ENCODE measurements at places on chromosomes 1 and 21. TPM values are rescaled to one million over a fixed set of nuclear protein-coding genes. Genes with fewer than 3 reads are reported as not detected.

Gene HCRTR1
- not detected for total RNA-seq

Gene NEGR1
- total RNA-seq = not detected

Gene CENPF
- total RNA-seq = 97.3 TPM

Gene SLC6A17
- 0.07 TPM for total RNA-seq

Gene AUNIP
- total RNA-seq = 10.1 TPM

Gene NLRP3
- total RNA-seq = 0.97 TPM

Gene WASF2
- 109 TPM for total RNA-seq

- no peak overlapping the region for H3K27ac ChIP-seq
- H3K27me3 ChIP-seq = no peaks in the 10 kb centered on the region
- H3K4me3 ChIP-seq = no peak overlapping the region
- peaks cover 22% of the 10 kb centered on the region for H3K4me1 ChIP-seq
These were observed 94.5 kb upstream of the ARTN start for GRCh38 chr1:43839056-43839455.

DNA sequence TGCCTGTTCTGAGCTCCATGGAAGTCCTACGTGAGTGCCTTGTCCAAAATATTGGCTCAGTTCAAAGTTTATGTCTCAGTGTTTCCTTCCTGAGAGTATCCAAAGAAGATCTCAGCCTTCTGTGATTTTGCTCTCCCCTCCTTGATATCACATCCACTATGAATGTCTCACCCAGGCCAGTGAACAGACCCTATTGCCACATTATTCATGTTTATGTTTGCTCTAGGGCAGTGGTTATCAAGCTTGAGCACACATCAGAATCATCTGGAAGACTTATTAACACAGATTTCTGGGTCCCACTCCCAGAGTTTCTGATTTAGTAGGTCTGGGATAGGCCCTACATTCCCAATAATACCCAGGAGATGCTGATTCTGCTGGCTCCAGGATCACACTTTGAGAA lies 145.0 kb upstream of the FGGY start:
- DNase-seq = no peak
- H3K27me3 ChIP-seq = no peaks in the 10 kb centered on the region
- no peak overlapping the region for H3K4me3 ChIP-seq
- H3K36me3 ChIP-seq = no peaks in the 10 kb centered on the region

- no peaks in the 10 kb centered on the region for H3K27me3 ChIP-seq
- DNase-seq = no peak
- no peaks in the 10 kb centered on the region for H3K36me3 ChIP-seq
- peaks cover 4% of the 10 kb centered on the region for H3K4me1 ChIP-seq
- no peak overlapping the region for H3K4me3 ChIP-seq
- H3K27ac ChIP-seq = no peak overlapping the region
These were observed 13.7 kb upstream of the EPS8L3 start for GRCh38 chr1:109777436-109777835.

DNA sequence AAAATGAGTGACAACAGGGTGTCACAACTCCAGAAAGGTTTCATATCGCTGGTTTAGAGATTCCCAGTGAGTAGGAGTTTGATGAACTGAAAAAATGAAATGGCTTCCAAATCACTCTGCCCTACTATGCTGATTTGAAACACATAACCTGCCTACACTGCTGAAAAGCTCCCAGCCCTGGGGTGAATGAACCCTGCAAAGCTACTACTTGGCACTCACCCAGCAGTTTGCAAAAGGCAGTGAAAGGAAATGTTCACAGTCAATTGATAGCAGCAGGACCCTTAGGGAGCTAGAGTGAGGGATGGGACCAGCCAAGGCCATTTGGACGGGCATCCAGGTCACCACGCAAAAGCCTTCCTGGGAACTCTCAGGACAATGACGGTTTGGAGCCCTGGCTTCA lies 44.4 kb upstream of the SRP9 start:
- no peaks in the 10 kb centered on the region for H3K36me3 ChIP-seq
- no peaks in the 10 kb centered on the region for H3K4me1 ChIP-seq
- no peak for DNase-seq

GRCh38 chr1:119286587-119287181 lies 81.9 kb upstream of the HAO2 start:
- DNase-seq = peak; percentile 25
- no peaks in the 10 kb centered on the region for H3K4me1 ChIP-seq
- H3K27ac ChIP-seq = no peak overlapping the region
- H3K4me3 ChIP-seq = no peak overlapping the region

DNA sequence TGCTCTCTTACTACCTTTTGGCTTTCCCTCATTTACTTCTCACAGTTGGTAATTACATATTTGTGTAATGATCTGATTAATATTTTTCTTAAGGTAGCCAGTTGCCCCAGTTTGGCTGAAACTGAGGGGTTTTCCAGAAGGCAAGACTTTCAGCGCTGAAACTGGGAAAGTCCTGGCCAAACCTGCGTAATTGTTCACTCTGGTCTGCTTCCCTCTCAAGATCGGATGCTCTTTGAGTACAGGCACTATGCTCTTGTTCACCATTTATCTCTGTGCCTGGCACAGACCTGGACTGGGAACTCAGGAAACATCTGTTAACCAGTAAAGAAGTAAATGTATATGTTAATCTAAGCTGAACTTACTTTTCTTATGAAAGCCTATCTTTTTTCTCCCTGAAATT lies 209.6 kb upstream of the HOOK1 start:
- no peak overlapping the region for H3K4me3 ChIP-seq
- no peaks in the 10 kb centered on the region for H3K27me3 ChIP-seq
- no peak for DNase-seq
- peaks cover 9% of the 10 kb centered on the region for H3K36me3 ChIP-seq
- no peaks in the 10 kb centered on the region for H3K4me1 ChIP-seq

DNA sequence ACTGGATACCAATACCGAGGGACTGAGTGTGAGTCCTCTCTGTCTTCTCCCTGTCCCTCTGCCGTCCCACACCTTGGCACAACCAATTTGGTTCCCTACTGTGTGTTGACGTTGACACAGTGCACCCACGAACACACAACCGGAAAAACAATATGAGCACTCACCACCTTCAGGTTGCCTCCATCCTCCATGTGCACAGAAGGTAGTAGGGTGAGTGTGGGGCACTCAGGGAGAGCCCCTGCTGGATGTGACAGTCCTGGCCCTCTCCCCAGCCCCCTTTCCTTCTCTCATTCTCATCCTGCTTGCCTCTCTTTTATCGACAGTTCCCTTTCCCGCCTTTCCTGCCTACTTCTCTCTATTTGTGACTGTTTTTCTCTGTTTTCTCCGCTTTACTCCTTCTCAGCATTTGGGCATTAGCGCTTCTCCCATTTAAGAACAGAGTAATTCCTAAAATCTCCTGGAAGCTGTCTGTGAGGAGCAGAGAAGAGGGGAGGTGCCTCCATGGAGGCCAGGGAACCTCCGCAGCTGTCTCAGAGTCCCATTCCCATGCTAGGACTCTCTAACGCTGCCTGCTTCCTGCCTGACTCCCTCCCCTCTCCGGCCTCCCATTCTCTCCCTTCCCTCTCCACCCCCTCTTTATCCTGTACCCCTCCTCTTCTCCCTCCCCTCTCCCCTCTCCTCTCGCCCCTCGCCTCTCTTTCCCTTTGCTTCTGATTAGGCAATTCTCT lies 16.4 kb downstream of the CADM3 start:
- H3K4me3 ChIP-seq = no peak overlapping the region
- peaks cover 12% of the 10 kb centered on the region for H3K4me1 ChIP-seq
- no peaks in the 10 kb centered on the region for H3K36me3 ChIP-seq
- no peak overlapping the region for H3K27ac ChIP-seq
- H3K27me3 ChIP-seq = peaks cover 51% of the 10 kb centered on the region
- no peak for DNase-seq

DNA sequence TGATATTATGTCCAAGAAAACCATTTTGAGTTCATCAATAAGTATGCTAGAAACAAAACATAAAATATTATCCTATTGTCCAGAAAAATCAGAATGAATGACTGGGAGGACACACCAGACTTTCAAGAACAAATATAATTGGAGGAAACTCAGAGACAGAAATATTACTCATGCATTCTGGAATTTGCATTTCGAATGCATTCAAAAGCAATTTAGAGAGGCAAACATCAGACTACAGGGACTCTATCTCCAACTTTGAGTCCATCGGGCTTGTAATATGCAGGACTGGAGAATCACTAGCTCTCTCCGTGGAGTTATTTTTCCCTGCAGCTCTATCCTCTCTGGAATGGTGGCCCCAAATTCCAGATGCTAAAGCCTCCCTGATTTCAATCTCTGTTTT lies 161.8 kb downstream of the CDC42BPA start:
- no peak overlapping the region for H3K4me3 ChIP-seq
- H3K27ac ChIP-seq = no peak overlapping the region
- H3K27me3 ChIP-seq = no peaks in the 10 kb centered on the region
- H3K4me1 ChIP-seq = no peaks in the 10 kb centered on the region

DNA sequence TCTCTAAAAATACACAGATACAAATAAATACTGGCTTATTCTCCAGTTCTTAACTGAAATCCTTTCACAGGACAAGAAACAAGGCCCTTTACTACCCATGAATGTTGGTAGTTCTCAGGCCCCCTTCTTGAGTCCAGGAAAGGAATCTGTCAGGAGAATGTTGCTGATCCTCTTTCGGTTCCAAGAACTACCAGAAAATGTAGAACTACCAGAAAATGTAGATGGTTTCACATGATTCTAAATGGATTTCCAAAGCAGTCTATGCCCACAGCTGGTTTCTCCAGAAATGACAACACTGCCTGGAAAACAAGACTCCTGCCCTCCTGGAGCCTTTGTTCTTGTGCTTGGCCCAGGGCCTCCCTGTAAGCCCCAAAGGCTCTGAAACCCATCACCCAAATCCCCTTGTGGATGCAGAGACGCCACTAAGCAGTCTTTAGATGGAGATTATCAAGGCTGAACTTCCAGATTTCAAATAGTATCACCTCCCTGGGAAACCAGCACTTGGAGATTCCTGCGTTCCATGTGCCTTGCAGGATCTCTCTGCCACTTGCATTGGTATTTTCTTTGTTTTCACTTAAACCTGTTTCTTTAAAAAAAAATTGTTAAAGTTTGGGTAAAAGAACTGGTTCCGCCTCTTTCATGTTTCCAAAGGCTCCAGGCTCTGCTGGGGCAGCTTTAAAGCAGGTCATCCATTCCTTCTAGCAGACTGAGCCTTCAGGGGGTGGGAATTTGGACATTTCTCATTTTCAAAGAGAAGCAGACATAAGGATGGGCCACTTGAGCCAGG lies 53.4 kb downstream of the MAN1C1 start:
- H3K36me3 ChIP-seq = peaks cover 3% of the 10 kb centered on the region
- DNase-seq = no peak
- peaks cover 5% of the 10 kb centered on the region for H3K27me3 ChIP-seq
- H3K4me3 ChIP-seq = no peak overlapping the region

GRCh38 chr1:107643766-107644165 lies 321.2 kb downstream of the VAV3 start:
- H3K4me1 ChIP-seq = no peaks in the 10 kb centered on the region
- no peaks in the 10 kb centered on the region for H3K27me3 ChIP-seq
- DNase-seq = no peak
- no peaks in the 10 kb centered on the region for H3K36me3 ChIP-seq
- H3K27ac ChIP-seq = no peak overlapping the region

DNA sequence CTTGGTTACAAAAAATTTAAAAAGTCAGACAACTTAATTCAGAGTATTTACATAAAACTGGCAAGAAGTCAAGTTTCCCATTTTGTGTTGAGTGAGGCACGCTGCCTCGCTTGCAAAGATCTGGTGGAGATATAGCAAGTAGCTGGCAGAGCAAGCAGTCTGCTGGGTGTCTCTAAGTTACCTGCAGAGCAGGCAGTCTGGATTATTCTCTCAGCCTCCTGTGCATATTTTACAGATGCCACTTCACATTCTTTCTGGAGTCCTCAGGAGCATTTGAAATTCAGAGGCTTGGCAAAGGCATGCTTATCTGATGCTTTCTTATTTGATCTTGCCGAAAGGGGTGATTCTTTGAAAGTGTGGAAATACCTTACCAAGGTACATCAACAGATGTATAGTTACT lies 640.4 kb upstream of the ADGRL4 start:
- DNase-seq = no peak
- H3K4me1 ChIP-seq = no peaks in the 10 kb centered on the region
- no peaks in the 10 kb centered on the region for H3K36me3 ChIP-seq
- H3K27me3 ChIP-seq = no peaks in the 10 kb centered on the region

DNA sequence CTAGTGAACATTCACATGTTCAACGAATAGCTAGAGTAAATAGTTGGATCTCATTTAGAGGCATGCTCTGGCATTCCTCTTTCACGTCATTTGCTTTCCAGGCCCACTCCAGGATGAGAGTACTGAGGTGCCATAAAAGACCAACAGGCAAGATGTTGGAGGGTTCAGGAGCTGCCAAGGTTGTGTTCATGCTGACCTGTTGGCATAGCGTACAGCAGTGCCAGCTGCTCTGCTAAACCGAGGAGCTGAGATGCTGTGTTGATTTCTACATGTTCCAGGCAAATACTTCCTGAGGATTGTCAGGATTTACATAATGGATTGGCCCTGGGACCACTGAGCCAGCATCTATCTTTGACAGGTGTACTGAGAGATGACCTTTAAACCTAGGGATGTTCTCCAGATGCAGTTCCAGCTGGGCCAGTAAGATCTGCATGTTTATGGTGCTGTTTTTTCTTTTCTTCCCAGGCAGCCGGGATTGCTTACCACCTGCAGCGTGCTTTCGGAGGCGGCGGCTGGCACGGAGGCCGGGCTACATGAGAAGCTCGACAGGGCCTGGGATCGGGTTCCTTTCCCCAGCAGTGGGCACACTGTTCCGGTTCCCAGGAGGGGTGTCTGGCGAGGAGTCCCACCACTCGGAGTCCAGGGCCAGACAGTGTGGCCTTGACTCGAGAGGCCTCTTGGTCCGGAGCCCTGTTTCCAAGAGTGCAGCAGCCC lies 66.9 kb downstream of the DISC1 start:
- H3K36me3 ChIP-seq = no peaks in the 10 kb centered on the region
- peaks cover 10% of the 10 kb centered on the region for H3K4me1 ChIP-seq
- H3K4me3 ChIP-seq = no peak overlapping the region
- no peak overlapping the region for H3K27ac ChIP-seq

- no peaks in the 10 kb centered on the region for H3K4me1 ChIP-seq
- H3K36me3 ChIP-seq = no peaks in the 10 kb centered on the region
- H3K4me3 ChIP-seq = no peak overlapping the region
- H3K27me3 ChIP-seq = no peaks in the 10 kb centered on the region
- H3K27ac ChIP-seq = no peak overlapping the region
- DNase-seq = no peak
These were observed 19.8 kb downstream of the NENF start for GRCh38 chr1:212452323-212453155.
